ENCODE measurements at places on chromosomes 1 and 21. TPM values are rescaled to one million over a fixed set of nuclear protein-coding genes. Genes with fewer than 3 reads are reported as not detected.

Gene CTTNBP2NL
- 0.46 TPM for polyA plus RNA-seq

Gene FPGT
- polyA plus RNA-seq: 2.1 TPM

Gene CCT3
- 78.4 TPM for polyA plus RNA-seq

Gene NHLH2
- polyA plus RNA-seq: not detected

Gene DNAJC6
- polyA plus RNA-seq: 0.22 TPM

Gene FCN3
- polyA plus RNA-seq: not detected

Gene YBEY
- 16.5 TPM for polyA plus RNA-seq

Gene SELENBP1
- polyA plus RNA-seq: not detected

Gene CASP9
- polyA plus RNA-seq: 17.9 TPM

Gene DYNLT5
- not detected for polyA plus RNA-seq

Gene AADACL3
- polyA plus RNA-seq: not detected

Gene INTS3
- polyA plus RNA-seq: 71.5 TPM

Gene LRRC53
- polyA plus RNA-seq: not detected

Gene ELF3
- polyA plus RNA-seq: 1.6 TPM

Gene MIXL1
- polyA plus RNA-seq: 0.84 TPM

Gene TSSK3
- 1.5 TPM for polyA plus RNA-seq

Gene FCRL3
- 220 TPM for polyA plus RNA-seq

Gene HOOK1
- polyA plus RNA-seq: 4.3 TPM

Gene ITLN2
- polyA plus RNA-seq: not detected

Gene OVAAL
- not detected for polyA plus RNA-seq

Gene ERRFI1
- 3.8 TPM for polyA plus RNA-seq

Gene ARHGAP30
- polyA plus RNA-seq: 122 TPM

Gene UMODL1
- 0.10 TPM for polyA plus RNA-seq

Gene MARK1
- polyA plus RNA-seq: 0.16 TPM

Gene REN
- not detected for polyA plus RNA-seq

Gene SPRR1A
- polyA plus RNA-seq: not detected

Gene CELSR2
- 0.52 TPM for polyA plus RNA-seq

Gene AIRE
- 0.37 TPM for polyA plus RNA-seq

Gene LENEP
- polyA plus RNA-seq: not detected

Gene LRRIQ3
- 1.1 TPM for polyA plus RNA-seq

Gene ZMPSTE24
- polyA plus RNA-seq: 3.5 TPM

Gene HSD3B1
- polyA plus RNA-seq: not detected

Gene OR2T35
- polyA plus RNA-seq: not detected

Gene DCST1
- polyA plus RNA-seq: 0.52 TPM

Gene C1orf122
- 10.7 TPM for polyA plus RNA-seq

Gene FAM131C
- polyA plus RNA-seq: not detected

Gene OR10Z1
- not detected for polyA plus RNA-seq

Gene PADI4
- polyA plus RNA-seq: 1.6 TPM

Gene GBP4
- polyA plus RNA-seq: 12.4 TPM

Gene PBX1
- polyA plus RNA-seq: not detected

Gene ANKRD45
- 0.06 TPM for polyA plus RNA-seq

Gene GPR37L1
- polyA plus RNA-seq: not detected

Gene PTPRC
- 188 TPM for polyA plus RNA-seq

Gene LCE2C
- not detected for polyA plus RNA-seq

Gene DMBX1
- polyA plus RNA-seq: not detected

Gene TBX19
- 5.6 TPM for polyA plus RNA-seq

Gene CPT2
- 5.0 TPM for polyA plus RNA-seq

Gene RIMKLA
- 0.01 TPM for polyA plus RNA-seq

Gene IGSF9
- polyA plus RNA-seq: 0.89 TPM

Gene MATN1
- polyA plus RNA-seq: 12.1 TPM

Gene IL24
- polyA plus RNA-seq: not detected

Gene NRIP1
- 6.1 TPM for polyA plus RNA-seq

Gene CDKN2C
- polyA plus RNA-seq: 2.6 TPM

Gene TMPRSS3
- 0.10 TPM for polyA plus RNA-seq

Gene KISS1
- not detected for polyA plus RNA-seq

Gene PGLYRP3
- not detected for polyA plus RNA-seq

Gene CCDC181
- not detected for polyA plus RNA-seq

Gene ATP6V1G3
- polyA plus RNA-seq: not detected

Gene AQP10
- not detected for polyA plus RNA-seq

All from B cell (primary cell).